DND-41 (cell line): ENCODE measurements at places on chromosomes 2 and 18.

GRCh38 chr2:167607211-167607610 lies 640.2 kb downstream of the STK39 start:
- H3K4me1 ChIP-seq = no peaks in the 10 kb centered on the region
- H3K27me3 ChIP-seq = no peaks in the 10 kb centered on the region
- DNase-seq = no peak
- no peak overlapping the region for H3K27ac ChIP-seq
- no peak overlapping the region for H3K4me3 ChIP-seq

DNA sequence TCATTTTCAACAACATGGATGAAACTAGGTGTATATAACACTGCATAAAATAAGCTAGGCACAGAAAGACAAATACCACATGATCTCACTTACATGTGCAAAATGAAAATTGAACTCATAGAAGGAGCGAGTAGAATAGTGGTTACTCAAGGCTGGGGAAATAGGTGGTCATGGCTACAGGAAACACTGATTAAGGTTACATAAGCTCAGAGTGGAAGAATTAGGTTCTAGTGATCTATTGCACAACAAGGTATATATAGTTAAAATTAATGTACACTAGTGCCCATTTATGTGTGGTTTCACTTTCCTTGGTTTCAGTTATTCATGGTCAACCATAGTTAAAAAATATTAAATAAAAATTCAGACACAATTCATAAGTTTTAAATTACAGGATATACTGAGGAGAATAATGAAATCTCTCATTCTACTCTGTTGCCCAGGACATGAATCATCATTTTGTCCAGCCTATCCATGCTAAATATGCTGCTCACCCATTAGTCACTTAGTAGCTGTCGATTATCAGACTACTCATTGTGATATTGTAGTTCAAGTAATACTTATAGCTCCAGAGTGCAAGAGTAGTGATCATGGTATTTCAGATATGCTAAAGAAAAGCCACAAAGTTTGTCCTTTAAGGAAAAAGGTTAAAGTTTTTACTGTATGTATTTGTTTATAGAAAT lies 1530.9 kb upstream of the LRRTM1 start:
- no peaks in the 10 kb centered on the region for H3K4me1 ChIP-seq
- H3K4me3 ChIP-seq = no peak overlapping the region
- H3K36me3 ChIP-seq = no peaks in the 10 kb centered on the region
- DNase-seq = no peak
- no peak overlapping the region for H3K27ac ChIP-seq
- no peaks in the 10 kb centered on the region for H3K27me3 ChIP-seq

DNA sequence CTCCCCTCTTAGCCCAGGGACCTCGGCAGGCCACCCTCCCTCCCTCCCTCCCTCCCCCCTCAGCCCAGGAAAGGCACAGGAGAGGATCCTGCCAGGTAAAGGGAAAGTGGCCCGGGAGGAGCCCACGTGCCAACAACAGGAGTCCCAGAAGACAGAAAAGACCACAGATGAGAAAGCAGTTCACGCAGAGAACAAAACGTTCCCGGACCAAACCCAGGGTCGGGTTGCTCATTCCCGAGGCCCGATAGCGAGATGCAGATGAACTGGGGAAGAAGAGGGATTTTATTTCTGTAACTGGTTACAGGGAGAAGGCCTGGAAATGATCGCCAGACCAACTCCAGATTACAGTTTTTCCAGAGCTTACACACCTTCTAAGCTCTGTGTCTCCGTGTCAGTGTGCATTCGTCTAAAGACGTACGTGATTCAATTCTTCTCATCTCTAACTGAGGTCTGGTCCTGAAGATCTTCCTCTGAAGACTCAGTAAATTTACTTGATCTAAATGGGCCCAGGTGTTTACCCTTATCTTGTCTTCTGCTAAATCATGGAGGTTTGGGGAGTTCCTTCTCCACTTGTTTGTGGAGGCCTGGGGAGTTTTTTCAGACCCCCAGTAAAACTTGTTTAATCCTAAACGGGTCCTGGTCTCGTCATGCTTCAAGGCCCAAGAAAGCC lies 807 bp upstream of the NEU4 start:
- no peak overlapping the region for H3K4me3 ChIP-seq
- peaks cover 18% of the 10 kb centered on the region for H3K27me3 ChIP-seq
- H3K4me1 ChIP-seq = peaks cover 18% of the 10 kb centered on the region
- no peaks in the 10 kb centered on the region for H3K36me3 ChIP-seq
- DNase-seq = no peak

DNA sequence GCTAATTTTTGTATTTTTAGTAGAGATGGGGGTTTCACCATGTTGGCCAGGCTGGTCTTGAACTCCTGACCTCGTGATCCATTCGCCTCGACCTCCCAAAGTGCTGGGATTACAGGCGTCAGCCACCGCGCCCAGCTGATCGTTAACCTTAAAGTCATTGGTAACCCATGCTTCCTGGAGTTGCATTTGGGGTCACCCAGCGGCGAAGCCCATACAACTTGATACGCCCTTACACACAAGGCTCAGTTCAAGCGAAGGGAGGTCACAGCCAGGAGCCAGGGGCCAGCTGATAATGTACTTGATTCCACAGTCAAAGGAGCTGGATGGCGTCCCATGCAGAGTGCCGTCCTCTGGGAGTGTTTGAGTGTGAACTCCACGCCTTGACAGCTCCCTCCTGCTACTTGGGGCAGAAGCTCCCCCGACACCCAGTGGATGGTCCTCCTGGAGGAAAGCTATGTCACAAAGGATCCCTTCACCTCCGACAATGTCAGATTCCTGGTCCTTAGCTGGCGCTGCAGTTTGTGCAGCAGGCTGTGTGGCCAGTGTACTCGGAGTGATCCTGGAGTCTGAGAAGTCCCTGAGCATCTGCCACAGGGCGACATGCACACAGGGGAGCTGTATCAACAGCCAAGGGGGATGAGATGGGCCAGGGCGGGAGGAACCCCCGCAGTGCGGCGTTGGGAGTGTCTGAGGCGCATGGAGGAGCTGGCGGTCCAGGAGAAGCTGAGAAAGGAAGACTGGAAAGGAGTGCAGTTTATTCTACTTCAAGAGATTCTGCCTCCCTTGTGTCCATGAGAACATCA lies 7.9 kb downstream of the CLHC1 start:
- peaks cover 12% of the 10 kb centered on the region for H3K4me1 ChIP-seq
- H3K36me3 ChIP-seq = peaks cover 16% of the 10 kb centered on the region

DNA sequence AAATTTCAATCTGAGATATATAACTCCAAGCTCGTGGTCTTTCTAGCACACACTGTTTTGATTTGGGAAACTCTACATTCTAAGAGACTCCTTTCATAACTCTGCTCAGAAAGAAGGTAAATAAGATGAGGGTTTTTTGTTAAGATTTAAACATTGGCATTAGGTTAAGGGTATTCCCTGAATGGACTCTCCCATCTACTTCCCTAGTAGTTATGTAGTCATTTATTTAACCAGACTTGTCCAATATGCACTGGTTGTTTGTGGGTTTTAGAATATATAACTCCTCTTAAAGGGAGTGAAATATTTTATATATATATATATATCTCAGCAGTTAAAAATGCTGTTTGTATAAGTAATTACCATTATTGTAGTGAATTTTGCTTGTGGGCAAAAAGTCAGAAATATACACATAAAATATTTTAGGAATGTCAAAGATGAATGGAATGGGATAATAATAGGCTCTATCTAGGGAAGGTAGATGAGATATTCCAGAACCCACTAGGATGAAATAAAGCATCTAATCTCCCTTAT lies 61.5 kb upstream of the WDR75 start:
- no peak overlapping the region for H3K4me3 ChIP-seq
- no peaks in the 10 kb centered on the region for H3K4me1 ChIP-seq
- no peaks in the 10 kb centered on the region for H3K36me3 ChIP-seq
- no peak for DNase-seq
- H3K27me3 ChIP-seq = no peaks in the 10 kb centered on the region

DNA sequence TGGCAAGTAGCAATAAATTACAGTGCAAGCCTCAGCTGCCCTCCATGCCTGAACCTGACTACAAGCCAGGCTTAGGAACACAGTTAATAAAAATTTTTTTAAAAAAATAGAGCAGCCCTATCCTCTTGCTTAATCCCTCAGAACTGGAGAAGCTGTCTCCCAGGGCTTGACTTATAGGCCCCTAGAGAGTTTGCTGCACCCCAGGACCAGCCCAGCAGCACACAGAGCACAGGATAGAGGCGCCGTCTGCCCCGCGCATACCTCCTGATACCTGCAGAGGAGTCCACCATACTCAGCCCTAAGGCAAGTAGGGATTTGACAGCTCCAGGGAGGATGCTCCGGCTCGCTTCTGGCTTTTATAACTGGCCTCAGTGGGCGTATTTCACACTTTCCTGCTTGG lies 548.6 kb upstream of the RAB6C start:
- no peaks in the 10 kb centered on the region for H3K27me3 ChIP-seq
- H3K27ac ChIP-seq = no peak overlapping the region
- H3K4me1 ChIP-seq = no peaks in the 10 kb centered on the region

DNA sequence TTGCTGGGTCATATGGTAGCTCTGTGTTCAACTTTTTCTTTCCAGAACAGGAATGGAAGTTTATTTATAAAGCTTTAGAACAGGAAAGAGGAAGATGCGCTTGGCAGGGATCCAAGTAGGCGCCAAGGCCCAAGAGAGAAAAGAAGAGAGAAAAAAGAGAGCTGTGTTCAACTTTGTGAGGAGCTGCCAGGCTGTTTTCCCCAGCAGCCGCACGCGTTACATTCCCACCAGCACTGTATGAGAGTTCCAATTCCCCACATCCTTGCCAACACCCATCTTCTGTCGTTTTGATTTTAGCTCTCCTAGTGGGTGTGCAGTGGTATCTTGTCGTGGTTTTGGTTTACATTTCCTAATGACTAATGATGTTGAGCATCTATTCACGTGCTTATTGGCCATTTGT lies 51.4 kb downstream of the KCNF1 start:
- H3K27ac ChIP-seq = no peak overlapping the region
- H3K36me3 ChIP-seq = no peaks in the 10 kb centered on the region
- no peak for DNase-seq
- H3K4me3 ChIP-seq = no peak overlapping the region
- peaks cover 32% of the 10 kb centered on the region for H3K27me3 ChIP-seq

DNA sequence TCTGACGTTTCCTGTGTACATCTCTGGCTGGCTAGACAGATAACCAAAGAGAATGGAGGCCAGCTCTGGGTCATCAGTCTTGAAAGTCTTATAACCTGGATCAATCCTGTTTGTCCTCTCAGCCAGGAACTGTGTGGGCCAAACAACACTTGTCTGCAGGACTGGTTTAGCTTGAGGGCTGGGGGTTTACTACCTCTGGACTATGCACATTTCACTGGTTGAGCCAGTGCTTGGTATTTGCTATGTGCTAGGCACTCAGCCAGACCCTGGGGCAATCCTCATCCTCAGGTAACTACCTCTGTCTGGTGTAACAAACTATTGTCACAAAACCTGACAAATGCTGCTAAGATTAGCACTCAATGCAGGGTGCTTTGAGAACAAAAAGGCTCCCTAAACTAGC lies 169.7 kb downstream of the HAUS1 start:
- no peak overlapping the region for H3K27ac ChIP-seq
- peaks cover 5% of the 10 kb centered on the region; the same call in 1 of the 2 replicates for H3K36me3 ChIP-seq
- no peaks in the 10 kb centered on the region for H3K27me3 ChIP-seq
- DNase-seq = no peak
- no peaks in the 10 kb centered on the region for H3K4me1 ChIP-seq
